ENCODE measurements at places on chromosomes 2 and 18.

DNA sequence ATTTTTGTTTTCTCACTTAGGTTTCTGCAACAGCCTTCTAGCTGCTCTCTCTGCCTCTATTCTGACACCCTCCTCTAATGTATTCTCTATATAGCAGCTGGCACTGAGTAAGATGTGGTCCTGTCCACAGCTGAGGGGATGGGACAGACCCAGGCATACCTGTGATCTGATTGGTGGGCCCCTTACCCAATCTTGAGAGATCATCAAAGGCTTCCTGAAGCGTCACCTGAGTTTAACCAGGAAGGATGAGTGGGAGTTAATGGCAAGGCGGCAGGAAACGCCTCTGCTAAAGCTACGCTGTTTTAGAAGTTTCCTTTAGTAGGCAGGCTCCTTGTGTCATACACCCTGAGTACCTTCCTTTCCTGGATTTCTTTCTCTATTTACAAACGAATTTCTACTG is 5.7 kb upstream of the TET3 start:
- DNase-seq, result no peak

DNA sequence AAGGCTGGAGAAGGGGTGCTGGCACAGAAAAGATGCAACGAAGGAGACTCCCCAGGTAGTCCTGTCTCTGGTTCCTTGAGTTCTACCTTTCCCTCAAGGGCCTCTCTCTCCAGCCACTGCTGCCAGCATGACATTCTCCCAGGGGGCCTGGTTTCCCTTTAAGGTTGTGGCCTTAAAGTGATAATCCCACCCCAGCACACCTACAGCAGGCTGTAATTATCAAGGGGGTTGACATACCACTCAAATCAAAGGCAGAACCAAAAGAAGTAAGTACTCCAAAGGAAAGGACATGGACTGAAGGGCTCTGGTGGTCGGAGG is 127.4 kb upstream of the MSH6 start:
- DNase-seq, result no peak

GRCh38 chr2:110740747-110741349 is 8.5 kb downstream of the ACOXL start:
- DNase-seq, result no peak

DNA sequence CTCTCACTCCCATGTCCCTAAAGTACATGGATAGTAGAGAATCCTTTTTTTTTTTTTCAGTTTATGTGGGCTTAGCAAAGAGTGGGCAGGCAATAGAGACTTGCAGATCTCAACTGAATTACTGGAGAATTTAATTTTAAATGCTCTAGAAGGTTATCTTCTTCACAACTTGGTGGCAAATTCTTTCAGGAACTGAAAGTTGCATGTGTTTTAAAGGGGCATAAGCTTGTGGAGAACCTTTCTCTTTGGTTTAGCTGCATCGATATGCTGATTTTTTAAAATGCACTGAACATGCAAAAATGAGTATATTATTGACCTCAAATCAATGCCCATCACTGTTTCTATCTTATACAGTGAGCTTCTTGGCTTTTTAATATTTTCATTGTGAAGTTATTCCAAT is 24.9 kb upstream of the GALNT3 start:
- no peak for DNase-seq

GRCh38 chr2:44566059-44566458 is 204.3 kb downstream of the CAMKMT start:
- peak; percentile 21 for DNase-seq

DNA sequence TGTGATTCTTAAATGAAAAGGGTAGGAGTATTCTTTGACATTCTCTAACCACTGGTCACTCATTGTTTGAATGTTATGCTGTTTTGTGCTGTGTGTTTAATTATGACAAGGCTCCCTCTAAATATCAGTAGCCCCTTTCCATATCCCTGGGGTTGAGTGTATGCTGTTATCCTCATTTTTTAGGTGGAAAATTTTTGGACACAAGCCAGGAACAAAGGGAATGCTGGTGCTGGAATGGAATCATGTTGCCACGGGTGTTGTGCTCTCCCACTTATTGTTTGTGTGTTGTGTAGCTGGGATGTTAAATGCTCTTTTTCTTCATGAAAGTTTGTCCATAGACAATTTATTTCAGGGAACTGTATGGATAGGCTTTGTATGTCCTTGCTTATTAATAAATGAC is 43.3 kb downstream of the ZNF532 start:
- no peak for DNase-seq

GRCh38 chr2:21363364-21363763 is 239.6 kb downstream of the TDRD15 start:
- no peak for DNase-seq

GRCh38 chr2:15191789-15192188 is 369.3 kb downstream of the NBAS start:
- DNase-seq, result no peak

DNA sequence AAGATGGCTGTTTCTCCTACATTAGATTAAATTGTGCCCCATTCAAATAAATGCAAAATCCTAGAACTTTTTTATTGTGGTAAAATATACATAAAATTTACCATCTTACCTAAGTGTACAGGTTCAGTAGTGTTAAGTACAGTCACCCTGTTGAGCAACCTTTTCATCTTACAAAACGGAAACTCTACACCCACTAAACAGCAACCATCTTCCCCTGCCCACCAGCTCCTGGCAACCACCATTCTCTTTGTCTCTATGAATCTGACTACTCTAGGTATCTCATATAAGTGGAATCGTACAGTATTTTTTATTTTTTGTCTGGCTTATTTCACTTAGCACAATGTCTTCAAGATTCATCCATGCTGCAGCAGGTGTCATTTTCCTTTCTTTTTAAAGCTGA is 53.0 kb downstream of the ASXL2 start:
- DNase-seq, result no peak

GRCh38 chr2:170492010-170492409 is 223.1 kb upstream of the SP5 start:
- DNase-seq, result no peak

GRCh38 chr2:85950743-85951142 is 62.0 kb upstream of the ST3GAL5 start:
- DNase-seq, result no peak

GRCh38 chr18:24959051-24959476 is 392.9 kb downstream of the ZNF521 start:
- DNase-seq, result no peak

DNA sequence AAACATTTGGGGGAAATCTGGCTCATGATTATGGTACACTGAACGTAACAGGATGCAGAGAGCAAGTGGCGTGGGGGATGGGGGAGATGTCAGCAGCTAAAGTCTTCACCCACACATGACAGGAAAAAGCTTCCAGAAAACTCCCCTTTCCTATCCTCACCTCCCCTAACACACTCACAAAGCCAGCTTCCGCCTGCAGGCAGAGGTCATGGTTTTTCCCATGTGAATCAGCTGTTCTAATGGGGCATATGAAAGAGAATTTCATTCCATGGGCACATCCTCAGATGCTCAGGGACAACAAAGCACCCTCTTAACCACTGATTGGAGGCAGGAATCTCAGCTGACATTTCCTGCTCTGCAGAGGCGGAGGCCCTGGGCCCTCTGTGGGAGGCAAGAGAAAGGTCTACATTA is 129.1 kb downstream of the TSN start:
- no peak for DNase-seq

GRCh38 chr18:59222341-59222740 is 2.4 kb downstream of the GRP start:
- no peak for DNase-seq

- no peak for DNase-seq
Measured at GRCh38 chr2:207895274-207895860, 125.7 kb upstream of the FZD5 start.

DNA sequence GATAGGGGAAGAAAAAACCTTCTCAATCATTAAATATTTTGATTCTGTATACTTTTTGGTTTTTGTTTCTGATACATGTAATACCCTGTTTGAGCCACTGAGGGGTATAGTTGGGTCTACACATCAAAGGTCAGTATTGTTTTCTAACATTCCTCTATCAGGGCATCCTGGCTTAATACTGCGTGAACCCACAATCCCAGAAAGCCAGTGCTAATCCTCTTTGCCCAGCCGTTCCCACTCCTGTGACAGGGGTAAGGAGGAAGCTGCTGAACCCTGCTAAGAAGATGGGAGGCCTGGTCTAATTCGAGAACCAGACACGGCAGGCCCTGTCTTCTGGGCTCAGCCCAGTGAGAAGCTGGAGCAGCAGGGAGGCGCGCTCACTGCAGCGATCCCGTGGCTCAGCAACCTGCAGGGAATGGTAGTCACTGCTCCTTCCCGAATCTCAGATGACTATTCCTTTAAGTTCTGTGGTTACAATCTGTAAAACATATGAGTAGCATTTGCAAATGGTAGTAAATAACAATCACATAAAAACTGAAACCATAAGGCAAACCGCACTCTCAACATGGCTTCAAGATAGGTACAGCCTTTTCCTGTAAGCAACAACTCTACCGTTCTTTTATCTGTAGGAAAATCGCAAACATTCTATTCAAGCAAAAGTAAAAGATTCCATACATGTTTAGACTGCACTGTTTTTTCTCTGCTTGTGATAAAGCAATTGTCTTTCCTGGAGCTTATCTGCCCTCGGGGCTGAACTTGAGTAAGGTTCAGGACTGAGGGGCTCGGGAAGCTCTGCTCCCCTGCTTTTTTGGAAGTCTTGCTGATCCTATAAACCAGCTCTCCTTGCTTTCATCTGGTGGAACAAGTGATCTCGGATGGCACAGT is 87.0 kb downstream of the EPB41L3 start:
- no peak for DNase-seq

- peak; percentile 39 for DNase-seq
Measured at GRCh38 chr2:200405599-200406298, 99.3 kb downstream of the SPATS2L start.

DNA sequence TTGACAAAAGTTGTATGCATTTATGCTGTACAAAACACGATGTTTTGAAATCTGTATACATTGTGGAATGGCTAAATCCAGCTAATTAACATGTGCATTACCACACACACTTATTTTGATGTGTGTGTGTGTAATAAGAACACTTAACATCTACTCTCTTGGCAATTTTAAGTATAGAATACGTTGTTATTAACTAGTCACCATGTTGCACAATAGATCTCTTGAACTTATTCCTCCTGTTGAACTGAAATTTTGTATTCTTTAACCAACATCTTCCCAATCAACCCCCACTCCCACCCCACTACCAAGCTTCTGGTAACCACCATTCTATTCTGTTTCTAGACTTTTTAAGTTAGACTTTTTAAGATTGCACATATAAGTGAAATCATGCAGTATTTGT is 16.3 kb upstream of the SP3 start:
- no peak for DNase-seq

- no peak for DNase-seq
Measured at GRCh38 chr18:58143386-58143785, 99.4 kb downstream of the NEDD4L start.

DNA sequence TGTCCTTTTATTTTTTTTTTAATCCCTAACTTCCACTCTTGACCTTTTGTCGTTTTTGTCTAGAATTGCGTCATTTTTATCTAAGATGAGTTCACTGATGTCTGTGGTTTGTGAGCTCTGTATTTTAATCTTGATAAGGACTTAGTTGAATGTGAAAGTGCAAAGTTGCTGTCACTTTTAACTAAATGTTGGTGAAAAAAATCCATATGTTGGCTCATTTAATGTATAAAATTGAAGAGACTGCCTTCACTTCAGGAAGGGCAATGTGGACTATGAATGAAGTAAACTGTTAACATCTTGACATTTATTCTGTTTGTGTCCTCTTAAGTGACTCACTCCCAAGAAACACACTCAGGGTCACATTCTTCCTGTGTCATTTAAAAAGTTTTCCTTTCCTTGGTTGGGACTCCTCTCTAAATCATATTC is 256.6 kb upstream of the RASGRP3 start:
- no peak for DNase-seq

DNA sequence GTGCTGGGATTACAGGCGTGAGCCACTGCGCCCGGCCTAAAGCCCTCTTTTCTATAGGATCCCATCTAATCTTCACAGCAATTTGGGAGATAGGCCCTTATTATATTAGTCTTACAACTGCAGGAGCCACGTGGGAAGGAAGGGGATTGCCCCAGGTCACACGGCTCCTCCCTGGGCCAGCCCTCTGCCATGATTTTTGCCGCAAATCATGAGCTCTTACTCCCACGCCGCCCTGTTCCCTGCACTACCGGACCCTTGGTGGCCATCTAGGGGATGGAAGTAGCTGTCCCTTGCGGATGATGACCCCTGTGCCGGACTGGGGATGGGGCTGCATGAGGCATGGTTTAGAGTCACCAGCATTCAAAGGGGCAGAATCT is 28.4 kb upstream of the PTMA start:
- DNase-seq, result no peak

GRCh38 chr2:67879586-67880290 is 183.1 kb downstream of the C1D start:
- DNase-seq, result no peak

DNA sequence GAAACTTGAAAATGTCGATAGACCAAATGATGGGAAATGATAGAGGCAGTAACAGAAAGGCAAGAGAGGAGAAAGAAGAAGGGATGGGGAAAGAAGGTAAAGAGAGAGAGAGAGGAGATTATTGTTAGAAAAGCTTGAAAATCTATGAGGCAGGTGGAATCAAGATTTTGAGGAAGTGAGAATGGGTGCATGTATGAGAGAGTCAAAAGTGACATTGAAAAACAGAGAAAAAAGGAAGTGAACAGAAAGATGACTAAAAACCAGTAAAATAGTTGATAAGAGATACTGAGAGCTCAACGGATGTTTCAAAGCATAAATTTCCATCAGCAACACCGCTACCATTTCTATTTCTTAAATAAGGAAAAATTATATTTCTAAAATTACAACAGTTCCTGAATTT is 327.4 kb upstream of the CWC22 start:
- DNase-seq, result no peak

DNA sequence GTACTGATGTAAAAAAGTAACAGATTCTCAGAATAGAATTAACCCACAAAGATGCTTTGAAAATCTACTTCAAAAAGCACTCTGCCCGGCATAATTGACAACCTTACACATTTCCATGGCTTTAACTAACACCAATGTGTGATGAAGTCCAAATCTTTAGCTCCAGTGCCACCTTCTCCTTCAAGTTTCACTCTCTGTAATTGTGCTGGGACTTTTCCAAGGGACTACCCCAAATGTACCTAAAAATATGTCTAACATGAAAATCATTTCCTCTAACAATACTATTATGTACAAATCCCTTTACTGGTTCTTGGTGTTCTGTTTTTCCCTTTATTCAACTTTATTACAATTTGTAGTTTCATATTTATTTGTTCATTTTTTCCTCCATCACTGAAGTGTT is 20.6 kb upstream of the UBE2E3 start:
- no peak for DNase-seq

- DNase-seq, result no peak
Measured at GRCh38 chr2:41878056-41878455, 169.8 kb upstream of the PKDCC start.

DNA sequence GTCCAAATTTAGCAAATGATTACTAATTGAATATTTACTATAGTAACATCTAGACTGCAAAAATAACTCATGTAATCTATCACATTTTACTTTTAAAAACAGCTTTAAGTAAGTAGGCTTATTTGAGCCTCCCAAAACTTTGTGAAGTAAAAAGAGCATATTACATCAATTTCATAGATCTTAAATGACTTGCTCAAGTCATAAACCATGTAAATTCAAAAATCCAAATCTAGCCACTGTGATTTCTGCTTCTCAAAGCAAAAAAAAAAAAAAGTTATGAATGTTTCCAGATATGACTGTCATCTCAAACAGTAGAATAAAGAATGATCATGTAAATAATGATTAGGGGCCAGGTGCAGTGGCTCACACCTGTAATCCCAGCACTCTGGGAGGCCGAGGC is 37.5 kb downstream of the CACNB4 start:
- DNase-seq, result no peak
